ENCODE measurements at places on chromosomes 6 and 20.

GRCh38 chr6:33690766-33691165 lies 20.7 kb downstream of the UQCC2 start:
- DNase-seq = no peak

DNA sequence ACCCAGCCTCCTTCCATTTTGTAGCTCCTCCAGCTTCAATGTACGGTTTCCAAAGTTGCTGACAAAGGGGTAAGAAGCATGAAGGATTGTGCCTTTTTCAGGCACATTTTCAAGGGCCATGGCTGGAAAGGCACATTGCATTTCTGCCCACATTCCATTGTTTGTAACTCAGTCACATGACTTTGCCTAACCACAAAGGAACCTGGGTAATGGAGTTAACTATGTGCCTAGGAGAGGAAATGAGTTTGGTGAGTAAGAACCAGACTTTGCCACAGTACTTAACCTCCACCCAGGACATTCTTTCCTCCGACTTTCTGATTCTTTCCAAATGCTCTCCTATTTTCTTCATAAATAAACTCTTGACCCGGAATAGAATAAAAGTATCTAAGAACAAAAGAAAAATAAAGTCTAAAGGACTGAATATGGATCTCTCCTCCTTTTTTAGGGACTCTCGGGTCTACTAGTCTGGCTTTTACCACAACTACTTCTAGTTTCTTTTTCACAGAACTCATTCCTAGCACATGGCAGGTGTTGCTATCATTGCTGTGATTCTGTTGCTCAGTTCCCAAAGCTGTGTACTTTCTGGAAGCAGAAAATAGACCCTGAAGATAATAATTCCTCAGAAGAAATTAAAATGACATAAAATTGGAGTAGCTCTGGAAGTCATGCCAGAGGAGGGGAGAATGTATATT lies 81.5 kb upstream of the ISM1 start:
- no peak for DNase-seq

GRCh38 chr20:43570496-43570895 lies 11.7 kb downstream of the SGK2 start:
- no peak for DNase-seq

DNA sequence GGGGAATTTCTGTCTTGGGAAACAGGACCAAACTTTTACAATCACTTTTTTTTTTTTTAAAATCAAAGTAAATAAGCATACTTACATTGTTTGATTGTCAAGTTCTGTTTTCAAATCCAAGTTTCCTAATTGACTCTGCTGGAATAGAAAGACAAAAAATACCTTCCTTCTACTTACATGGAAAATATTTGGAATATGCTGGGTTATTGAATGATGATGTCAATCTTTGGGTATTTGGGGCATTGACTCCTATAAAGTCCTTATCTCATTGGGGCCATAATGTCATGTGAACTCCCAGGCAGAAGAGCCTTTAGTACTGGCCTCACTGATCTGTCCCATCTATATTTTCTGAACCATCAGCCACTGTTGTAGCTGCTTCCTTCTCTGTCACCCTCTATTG lies 122.6 kb upstream of the NOX3 start:
- DNase-seq = no peak

GRCh38 chr6:131831392-131831791 lies 23.6 kb downstream of the ENPP1 start:
- no peak for DNase-seq
